Epithelial cell of prostate (primary cell): ENCODE measurements at places on chromosomes 4 and X.

DNA sequence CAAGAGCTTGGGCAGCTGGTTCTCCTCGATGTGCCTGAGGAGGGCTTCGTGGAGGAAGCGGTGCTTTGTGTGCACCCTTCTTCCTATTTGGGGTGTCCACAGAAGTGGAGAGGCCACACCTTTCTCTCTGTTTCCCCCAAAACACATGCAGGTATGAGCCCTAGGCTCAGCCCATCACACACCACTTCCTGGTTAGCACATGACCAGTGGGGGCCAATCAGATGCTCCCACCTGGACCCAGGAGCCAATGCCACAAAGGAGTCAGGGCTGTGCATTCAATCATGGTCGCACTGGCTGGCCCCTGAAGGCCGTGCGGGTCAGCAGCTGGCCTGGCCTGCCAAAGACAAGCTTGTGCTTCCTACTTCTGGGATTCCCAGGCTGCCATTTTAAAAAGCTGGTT is 51.4 kb downstream of the PPP2R2C start:
- no peak for DNase-seq

GRCh38 chr4:39036172-39036571 is 4.0 kb upstream of the TMEM156 start:
- peak; percentile 69 for DNase-seq

- DNase-seq, result no peak
Measured at GRCh38 chr4:186948361-186949242, 224.9 kb upstream of the FAT1 start.

- DNase-seq, result peak; percentile 27
Measured at GRCh38 chrX:46444011-46444410, 101.2 kb downstream of the ZNF674 start.

DNA sequence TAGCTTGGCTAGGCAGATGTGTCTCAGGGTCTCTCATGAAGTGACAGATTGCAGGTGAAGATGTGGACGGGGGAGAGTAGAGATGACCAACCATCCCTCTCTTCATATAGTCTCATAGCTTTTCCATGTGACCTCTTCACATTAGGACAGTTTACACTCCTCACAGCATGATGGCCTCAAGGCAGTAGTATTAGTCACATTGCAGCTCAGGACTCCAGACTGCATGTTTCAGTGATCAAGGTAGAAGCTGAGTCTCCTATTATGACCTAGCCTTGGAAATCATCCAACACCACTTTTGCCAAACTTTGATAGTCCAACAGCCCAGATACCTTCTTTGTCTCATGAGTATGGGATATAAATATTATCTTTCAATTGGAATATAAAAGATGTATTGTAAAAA is 147.7 kb downstream of the GASK1B start:
- peak; percentile 69 for DNase-seq

DNA sequence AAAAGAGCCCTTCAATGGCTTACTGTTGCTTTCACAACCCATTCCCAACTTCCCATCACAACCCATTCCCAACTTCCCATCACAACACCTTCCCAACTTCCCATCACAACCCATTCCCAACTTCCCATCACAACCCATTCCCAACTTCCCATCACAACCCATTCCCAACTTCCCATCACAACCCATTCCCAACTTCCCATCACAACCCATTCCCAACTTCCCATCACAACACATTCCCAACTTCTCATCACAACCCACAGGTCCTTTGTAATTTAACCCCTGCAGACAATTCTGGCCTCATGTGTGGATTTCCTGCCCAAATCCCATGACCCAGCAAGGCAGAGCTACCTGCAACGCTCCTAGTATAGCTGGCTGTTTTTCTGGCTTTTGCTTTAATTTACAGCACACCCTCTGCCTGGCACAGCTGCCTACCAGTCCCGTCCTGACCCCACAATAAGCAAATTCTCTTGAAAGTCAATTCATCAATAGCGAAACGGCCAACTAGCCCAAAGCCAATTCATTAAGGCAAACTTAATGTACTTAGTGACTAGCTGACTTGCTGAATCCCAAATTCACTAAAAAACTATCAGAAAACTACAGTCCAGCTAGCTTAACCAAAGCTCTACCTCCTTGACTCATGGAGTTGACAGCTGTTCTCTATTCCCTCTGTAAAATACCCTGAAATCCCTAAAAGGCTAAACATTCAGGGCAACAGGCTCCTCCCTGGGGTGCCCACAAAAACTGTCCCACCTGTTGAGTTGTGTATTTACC is 75.6 kb downstream of the AFAP1 start:
- DNase-seq, result no peak

DNA sequence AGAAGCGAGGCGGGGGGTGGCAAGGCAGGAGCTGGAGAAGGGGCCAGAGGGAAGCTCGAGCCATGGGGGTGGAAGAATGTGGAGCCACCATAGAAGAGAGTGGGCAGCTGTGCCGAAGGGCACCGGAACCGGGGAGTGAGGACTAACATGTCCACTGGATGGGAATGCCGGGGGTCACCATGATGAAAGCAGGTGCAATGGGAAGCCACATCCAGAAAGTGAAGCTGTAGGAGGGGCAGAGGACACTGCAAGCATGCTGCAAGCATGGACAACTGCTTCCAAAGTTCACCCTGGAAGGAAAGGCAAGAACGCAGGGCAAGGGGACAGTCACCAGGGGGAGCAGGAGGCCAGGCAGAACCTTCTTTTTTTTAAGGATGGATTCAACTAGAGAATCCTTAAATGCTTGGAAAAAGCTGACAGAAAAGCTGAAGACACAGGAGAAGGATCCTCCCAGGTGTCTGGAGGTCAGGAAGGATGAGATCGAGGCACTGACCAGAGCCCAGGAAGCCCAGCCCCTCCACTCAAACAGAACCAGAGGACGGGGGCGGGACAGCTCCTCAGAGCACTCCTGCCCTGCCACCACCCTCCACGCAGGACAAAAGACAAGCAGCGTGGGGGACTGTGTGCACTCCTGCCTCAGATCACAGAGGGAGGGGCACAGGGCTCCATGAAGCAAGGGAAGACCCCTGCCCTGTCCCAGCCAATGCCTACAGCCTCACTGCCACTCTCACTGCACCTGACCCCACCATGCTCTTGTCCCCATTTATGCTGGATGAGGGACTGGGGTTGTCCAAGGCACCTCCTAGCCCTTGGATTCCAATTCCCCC is 169.2 kb downstream of the AFAP1 start:
- DNase-seq, result no peak
